ENCODE measurements at places on chromosomes 16 and 17.

- DNase-seq, result peak; percentile 90
Measured at GRCh38 chr17:45172541-45173286, 11.0 kb downstream of the HEXIM2 start.

- DNase-seq, result no peak
Measured at GRCh38 chr16:58906981-58907715, 173.0 kb upstream of the GOT2 start.

- DNase-seq, result no peak
Measured at GRCh38 chr16:78192734-78193488, 93.5 kb downstream of the WWOX start.

GRCh38 chr16:10964891-10965326, 20.5 kb downstream of the CLEC16A start:
- no peak for DNase-seq

DNA sequence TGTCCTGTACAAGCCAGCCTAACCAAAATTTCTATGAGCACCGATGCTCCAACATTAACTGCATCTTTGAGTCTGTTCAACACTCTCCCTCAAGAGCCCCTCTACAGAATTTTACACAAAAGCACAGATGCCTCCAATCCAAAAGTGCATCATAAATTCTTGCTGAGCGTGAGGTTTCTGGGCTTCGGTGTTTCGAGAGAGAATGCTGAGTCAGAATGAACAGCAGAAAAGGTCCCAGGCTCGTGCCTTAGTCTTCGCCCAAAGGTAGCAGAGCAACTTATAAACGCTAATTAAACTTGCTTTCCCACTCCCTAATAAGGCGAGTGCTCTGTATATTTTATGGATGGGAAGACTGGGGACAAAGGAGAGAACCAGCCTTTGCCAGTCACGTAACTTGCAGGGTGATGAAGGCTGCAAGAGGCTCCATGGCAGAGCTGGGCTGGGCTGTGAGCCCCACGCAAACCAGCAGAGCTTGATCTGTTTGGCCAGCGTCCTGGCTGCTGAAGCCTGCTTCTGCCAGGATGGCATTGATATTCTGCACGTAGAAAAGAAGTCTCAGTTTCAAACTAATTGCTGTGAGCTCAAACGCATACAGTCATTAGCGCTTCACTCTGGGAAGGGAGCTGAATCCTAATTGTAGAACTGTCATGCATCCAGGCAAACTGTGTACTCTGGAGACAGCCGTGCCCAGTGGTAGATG, 138.5 kb downstream of the DNAH9 start:
- DNase-seq, result no peak
